ENCODE measurements at places on chromosomes 2 and 18.

DNA sequence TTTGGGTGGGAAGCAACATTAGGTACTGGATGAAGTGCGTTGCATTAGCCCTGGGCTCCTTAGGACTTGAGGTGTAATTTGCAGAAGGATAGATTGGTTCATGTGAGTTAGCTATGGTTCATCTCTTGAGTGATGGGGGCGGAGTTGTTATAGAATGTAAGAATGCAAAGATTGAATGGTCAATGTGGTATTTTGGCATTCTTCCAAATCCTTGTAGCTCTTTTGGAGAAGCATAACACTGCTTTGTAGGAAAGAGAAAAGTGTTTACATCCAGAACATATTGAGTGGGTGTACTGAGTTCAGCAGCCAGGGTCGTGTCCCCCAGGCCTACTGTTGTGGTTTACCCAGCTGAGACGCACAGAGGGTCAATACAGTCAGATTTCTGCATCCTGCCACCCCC, 173.5 kb downstream of the FMNL2 start:
- no peak for DNase-seq

GRCh38 chr2:128313091-128313836, 5.4 kb downstream of the HS6ST1 start:
- DNase-seq: peak; percentile 3

DNA sequence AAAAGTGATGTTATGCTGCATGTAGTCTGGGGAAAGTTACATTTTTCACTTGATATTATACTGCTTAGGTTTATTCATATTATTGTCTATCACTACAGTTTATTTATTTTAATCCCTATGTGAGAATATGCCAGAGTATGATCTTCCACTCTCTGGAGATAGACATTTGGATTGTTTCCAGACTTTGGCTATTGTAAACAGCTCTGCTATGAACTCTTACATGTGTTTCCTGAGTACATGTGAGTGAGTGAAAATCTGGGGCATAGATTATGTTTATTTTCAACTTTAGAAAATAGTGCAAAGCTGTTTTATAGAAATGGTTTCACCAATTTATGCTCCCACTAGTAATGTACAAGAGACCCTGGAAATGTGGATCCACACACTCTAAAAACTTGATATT, 49.0 kb upstream of the EPAS1 start:
- DNase-seq: no peak

DNA sequence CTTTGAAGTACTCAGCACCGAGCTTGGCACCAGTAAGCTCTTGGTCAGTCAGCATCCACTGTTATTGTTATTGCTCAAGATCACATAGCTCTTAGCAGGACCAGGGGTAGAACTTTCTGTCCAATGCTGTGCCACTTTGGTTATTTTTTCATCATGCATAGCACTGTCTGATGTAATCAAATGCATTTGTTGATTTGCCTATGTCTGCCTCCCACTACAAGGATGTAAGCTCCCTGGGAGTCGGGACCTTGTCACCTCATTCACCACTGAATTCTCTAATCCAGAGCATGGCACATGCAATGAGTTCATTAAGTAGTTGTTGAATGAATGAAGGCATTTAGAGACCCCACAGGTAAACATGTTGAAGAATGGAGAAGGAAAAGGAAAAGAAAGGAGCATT, 29.0 kb upstream of the DLX1 start:
- no peak for DNase-seq

- DNase-seq: no peak
Observed at GRCh38 chr18:58464104-58464625, 164.7 kb downstream of the ALPK2 start.

DNA sequence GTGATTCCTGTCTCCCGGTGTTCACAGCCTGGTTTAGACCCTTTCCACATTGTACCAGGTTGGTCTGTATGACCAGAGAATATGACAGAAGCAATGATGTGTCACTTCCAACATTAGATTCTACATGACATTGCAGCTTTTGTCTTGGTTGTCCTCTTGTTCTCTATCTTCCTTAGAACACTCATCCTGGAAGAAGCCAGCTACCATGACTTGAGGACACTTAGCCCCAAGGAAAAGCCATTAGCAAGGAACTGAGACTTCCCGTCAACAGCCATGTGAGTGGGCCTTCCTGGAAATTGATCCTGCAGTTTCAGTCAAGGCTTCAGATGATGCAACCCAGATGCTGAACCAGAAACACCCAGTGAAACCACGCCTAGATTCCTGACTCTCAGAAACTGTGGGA, 143.3 kb downstream of the MREG start:
- no peak for DNase-seq

GRCh38 chr2:134154246-134154645, 99.6 kb upstream of the MGAT5 start:
- DNase-seq: no peak

DNA sequence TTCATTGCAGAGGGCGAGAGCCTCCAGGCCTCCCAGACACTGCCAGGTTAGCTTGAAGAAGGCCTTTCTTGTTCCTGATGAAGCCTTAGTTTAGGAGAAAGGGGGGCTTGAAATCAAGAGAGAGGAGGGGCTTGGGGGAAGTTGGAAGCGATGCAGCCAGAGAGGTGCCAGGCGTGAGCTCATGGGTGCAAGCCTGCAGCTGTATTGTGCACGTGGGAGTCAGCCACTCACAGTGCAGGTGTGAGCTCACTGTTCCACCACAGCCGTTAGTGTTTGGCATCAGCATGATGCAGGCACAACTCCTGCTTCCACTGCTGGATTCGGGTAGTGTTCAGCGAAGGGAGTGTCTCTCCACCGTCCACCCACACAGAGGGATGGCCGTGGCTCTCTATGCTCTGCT, 68.4 kb upstream of the ALPP start:
- peak; percentile 71 for DNase-seq

GRCh38 chr2:8312861-8313830, 368.7 kb upstream of the ID2 start:
- no peak for DNase-seq

DNA sequence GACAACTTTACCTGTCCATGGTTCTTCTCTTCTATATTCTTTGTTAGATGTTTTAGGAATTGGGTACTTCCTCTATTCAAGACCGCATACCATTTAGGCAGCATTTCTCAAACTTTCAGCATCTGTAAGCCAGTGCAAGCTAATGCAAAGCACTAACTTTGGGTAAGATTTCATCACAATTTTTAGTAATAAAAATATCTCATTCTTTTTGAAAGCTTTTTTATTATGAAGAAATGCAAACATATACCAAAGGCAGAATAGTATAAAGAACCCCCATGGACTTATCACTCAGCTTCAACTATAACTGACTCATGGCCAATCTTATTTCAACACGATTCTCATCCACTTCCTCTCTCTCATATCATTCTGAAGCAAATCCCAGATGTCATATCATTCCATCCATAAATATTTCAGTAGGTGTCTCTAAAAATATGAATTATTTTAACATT, 32.9 kb downstream of the INO80C start:
- no peak for DNase-seq
